NCI-H82 (cell line): ENCODE measurements at places on chromosomes 12 and 14.

GRCh38 chr12:45214071-45214470 is 1.8 kb upstream of the ANO6 start:
- no peak for DNase-seq

GRCh38 chr14:37592482-37593408 is 2.3 kb downstream of the FOXA1 start:
- peak; percentile 9 for DNase-seq

GRCh38 chr12:3741882-3742672 is 10.8 kb downstream of the CRACR2A start:
- no peak for DNase-seq

- DNase-seq: no peak
Measured at GRCh38 chr12:41497409-41497808, 309.3 kb downstream of the PDZRN4 start.

DNA sequence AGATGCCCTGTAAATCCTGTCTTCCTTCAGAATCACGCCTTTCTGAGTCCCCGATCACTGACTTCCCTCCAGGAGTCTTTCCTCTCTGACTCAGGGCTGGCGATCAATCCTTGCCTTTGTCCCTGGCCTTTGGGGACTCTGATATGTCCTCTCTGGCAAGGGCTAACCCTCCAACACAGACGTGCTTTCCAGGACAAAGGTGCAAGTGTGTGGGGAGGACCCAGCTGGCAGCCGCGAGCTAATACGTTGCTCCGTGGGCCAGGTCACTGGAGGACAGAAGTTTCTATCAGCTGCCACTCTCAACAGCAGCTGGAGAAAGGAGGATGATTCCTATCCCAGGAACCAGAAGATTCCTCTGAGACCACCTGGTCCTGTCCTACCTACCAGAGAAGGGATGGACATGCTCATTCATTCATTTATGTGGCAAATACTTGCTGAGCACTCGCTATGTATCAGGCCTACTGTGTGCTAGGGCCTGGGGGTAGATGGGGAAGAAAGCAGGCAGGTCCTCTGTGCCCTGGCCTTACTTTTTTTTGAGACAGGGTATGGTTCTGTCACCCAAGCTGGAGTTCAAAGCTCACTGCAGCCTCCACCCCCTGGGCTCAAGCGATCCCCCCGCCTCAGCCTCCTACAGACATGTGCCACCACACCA is 8.5 kb upstream of the SCARB1 start:
- peak; percentile 79 for DNase-seq

DNA sequence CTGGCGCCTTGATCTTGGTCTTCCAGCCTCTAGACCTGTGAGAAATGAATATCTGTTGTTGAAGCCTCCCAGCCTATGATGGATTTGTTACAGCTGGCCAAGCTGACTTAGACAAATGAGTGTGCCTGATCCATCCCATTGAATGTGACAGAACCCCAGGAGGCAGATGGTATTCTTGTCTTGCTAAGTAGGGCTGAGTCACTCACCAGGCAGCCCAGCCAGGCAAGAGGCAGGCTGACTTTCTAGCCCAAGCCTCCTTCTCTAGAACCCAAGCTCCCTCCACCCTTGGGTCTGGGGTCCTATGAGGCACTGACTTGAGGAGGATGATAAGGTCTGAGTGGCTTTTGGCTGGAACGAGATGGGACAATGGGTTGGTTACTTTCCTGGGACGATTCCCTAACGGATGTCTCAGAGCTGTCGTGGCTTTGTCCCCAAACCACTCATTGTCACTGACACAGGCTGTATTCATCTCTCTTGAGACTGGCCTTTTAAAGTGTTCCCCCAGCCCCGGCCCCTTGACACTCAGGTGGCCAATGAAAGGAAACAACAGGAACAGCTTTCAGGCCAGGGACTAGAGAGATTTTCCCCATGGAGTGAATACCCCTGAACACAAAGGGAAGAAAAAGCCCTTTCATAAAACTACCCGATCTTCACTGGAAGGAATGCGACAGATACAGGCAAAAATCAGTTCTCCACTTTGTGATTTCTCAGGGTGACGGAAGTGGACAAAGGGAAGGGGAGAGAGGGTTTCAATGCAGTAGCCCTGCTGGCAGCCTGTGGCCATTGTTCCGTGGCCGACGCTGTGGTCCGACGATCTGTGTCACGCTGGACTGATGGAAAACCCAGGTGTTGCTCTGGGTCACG is 264.2 kb downstream of the AACS start:
- DNase-seq: peak; percentile 93

GRCh38 chr12:67592228-67593011 is 56.1 kb upstream of the DYRK2 start:
- DNase-seq: no peak

- DNase-seq: no peak
Measured at GRCh38 chr12:27951898-27952297, 20.6 kb downstream of the PTHLH start.

DNA sequence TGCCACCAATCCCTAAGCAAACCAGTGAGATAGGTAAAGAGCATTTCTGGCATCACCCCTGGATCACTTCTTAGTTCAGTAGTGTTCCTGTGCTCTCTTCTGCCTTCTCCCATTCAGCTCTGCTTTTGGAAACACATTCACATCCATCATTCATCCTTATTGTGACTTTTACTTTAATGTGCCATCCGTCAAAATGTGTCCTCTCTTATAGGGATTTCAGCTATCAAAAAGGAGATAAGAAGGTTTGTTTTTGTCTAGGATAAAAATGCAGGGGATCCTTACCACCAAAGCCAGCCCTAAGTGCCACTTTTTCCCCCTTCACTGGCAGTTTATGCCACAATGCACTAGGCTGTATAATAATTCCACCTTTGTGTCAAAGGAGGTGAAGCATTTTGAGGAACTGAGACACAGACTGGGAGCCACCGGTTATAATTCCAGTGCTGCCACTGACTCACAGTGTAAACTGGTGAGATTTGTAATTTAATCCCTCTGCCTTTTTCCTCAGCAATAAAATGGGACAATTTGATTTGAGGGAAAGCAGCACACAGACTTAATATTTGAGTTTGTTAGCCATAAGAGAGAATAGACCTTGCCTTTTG is 158.6 kb downstream of the PAX9 start:
- DNase-seq: no peak

DNA sequence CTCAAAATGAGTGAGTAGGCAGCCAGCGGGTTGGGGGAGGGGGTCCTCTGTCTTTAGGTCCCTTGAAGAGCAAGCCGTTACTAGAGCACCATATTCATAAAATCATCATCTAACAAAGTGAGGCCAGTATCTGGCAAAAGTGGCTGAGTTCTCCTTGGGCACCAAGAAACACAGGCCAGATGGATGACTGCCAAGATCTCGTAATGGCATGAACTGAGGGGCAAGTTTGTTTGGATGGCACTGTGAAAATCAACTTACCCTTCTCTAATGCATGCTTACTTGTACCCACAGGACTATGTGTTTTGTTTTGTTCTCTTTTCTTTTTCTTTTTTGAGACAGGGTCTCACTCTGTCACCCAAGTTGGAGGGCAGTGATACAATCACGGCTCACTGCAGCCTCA is 41.6 kb downstream of the GNPTAB start:
- DNase-seq: no peak

DNA sequence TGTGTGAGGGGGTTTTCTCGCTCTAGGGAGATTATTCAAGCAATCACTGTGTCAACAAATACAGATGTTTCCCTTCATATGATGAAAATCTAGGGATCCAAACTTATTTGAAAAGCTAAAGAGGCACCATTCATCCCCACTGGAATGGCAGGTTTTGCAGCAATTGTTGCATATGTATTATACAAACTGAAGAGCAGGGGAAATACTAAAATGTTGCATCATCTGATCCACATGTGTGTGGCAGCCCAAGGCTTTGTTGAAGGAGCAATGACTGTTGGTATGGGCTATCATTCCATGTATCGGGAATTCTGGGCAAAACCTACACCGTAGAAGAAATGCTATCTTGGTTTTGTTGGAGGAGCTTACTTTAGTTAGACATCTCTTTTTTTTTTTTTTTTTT is 4.1 kb upstream of the PRPF40B start:
- DNase-seq: no peak

DNA sequence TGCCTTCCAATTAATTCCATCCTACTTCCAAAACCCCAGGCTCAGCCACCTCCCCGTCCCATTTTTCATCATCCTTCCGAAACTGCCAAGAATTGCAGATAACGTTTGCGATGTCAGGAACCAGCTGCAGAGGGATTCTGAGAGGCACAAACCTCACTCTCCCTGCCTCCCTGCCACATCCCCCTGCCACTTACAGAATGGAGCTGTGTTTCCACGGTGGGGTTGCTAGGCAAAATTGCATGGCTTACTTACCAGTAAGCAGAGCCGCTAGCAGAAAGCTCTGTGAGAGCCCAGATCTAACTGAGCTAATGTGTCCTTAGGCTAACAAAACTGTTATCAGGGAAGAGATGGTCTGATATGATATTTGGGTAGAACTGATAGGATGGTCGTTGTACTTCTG is 127.4 kb downstream of the KCNK10 start:
- peak; percentile 23 for DNase-seq

DNA sequence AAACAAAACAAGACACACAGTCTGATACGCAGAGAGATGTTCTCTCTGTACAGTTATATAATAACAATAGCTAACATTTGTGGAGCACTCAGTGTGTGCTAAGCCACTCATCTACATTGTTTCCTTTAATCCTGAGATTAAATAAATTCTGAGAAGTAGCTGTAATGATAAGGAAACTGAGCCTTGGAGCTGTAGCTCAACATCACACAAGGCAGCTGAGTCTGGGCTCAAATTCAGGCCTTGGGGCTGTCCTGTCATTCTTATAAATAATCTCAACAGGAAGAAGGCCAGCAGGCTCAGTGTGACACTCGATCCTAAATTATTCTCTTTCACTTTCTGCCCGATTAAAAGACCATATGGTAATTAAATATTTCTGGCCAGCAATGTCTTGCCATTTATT is 24.5 kb downstream of the CDKN1B start:
- DNase-seq: peak; percentile 24
